Choroid plexus epithelial cell (primary cell): ENCODE measurements at places on chromosomes 2 and 18.

- DNase-seq = no peak
Measured at GRCh38 chr18:77119101-77119850, 13.3 kb downstream of the MBP start.

DNA sequence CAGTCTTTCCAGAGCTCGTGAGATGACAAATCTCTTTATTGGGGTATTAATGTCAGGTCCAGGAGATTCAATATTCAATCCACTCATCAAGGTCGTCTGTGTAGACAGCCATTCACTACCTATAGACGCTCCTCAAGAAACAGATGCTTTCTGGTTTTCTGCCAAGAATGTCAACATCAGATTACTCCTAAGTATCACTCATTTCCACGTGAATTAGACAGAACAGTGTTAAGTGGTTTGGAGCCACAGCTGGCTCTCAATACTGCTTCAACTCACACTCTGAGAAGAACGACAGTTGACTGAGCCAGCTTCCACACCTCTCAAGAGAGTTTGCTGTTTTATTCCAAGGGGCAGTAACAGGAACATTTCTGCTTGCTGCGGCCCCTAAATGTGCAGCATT is 113.5 kb upstream of the NEDD4L start:
- DNase-seq = no peak

- peak; percentile 99 for DNase-seq
Measured at GRCh38 chr18:54742659-54743604, 85.3 kb upstream of the RAB27B start.

DNA sequence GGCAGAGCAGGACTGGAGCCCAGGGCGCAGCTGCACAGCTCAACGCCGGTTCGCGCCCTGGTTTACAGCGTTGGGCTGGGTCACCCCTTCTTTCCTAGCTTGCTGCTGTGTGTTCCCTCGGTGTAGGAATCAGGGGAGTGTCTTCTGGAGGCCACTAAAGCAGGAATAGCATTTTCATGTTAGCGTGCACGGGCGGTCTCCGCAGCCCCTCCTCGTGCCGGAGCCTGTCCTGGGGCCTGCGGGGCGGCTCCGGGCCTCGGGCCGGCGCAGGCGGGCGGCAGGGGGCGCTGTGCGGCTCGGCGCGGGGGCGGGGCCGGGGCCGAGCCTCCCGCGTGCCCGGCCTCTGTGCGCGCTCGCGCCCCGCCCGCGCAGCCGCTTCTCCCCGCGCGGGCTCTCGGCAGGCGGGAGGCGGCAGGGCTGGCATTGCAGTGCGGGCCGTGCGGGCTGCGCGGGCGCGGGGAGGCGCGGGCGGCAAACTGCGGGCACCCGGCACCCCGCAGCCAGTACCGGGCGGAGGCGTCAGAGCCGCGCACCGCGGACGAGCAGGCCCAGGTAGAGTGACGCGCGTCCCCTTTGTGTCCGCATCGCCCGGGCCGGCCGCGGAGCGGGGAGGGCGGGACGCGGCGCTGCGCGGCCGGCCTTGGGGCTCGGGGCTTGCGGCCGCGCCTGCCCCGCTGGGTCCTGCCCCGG is at the start of gene RNF144A:
Gene RNF144A (plus strand): TSS at position 342 of the 690 bp plus-strand sequence. CDS start 79,515 bp downstream, outside the sequence.
- DNase-seq = peak; percentile 54

DNA sequence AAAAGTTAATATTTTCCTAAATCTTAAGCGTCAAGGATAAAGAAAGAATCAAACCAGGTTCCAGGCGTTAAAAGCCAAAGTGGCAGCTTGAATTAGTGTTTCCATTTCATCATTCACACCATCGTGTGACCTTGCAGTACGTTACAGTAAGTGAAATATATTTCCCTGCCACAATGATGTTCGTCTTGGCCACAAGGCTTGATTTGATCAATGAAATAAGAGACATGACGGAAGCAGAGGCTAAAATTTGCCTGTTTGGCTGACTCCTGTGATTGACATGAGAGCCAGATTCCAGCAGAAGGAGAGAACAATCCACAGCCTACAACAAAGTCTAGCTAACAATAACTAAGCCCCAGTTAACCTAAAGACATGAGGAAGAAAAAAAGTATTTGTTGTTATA is 62.0 kb downstream of the ASXL2 start:
- DNase-seq = no peak
